ENCODE measurements at places on chromosomes 12 and 14.

DNA sequence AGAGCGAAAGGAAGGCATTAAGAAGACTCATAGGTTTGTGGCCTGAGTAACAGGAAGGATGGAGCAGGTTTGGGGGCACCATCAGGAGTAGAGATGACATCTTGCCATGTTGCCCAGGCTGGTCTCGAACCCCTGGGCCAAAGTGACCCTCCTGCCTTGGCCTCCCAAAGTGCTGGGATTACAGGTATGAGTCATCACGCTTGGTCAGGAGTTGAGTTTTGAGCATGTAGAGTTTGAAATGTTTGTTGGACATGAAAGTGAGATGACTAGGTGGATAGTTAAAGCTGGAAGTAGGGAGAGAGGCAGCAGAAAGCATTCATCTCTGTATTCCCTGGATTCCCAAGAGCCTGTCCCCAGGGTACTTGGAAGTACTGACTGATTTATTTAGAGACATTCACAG, 112.6 kb downstream of the ERC1 start:
- DNase-seq: no peak

GRCh38 chr12:80716696-80717469, at the start of gene MYF5:
MYF5 (plus strand) TSS chr12:80716912; CDS start chr12:80717064, 152 bp downstream.
- no peak for DNase-seq

DNA sequence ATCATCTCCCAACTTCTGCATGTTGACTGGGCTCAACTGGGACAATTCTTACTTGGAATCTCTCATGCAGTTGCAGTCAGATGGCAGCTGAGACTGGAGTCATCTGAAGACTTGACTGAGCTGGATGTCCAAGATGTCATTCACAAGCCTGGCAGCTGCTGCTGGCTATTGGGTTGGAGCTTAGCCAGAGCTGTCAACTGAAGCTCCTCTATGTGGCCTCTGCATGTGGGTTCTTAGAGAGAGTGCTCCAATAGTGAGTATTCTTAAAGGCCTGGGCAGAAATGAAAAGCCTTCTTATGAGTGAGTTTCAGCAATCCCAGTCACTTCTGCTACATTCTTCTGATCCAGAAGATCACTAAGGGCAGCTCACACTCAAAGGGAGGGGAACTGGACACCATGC, 440.9 kb downstream of the LRIG3 start:
- no peak for DNase-seq

DNA sequence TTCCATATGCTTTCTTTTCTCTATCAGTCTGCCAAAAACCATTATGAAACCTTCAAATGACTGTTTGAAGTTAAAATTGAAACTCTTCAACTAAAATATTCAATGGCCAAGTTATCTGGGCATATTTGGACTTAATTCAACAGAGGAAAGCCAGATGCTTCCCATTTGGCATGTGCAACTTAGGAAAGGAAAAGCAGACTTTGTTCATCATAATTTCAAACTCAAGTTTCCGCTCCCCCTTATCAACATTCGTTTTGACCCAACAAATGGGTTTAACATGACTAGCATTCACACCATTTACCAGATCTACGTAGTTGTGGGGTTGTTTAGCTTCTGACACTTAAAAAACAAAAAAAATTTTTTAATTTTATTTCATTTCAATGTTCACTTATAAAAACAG, 75.7 kb downstream of the PLEKHG7 start:
- DNase-seq: no peak

DNA sequence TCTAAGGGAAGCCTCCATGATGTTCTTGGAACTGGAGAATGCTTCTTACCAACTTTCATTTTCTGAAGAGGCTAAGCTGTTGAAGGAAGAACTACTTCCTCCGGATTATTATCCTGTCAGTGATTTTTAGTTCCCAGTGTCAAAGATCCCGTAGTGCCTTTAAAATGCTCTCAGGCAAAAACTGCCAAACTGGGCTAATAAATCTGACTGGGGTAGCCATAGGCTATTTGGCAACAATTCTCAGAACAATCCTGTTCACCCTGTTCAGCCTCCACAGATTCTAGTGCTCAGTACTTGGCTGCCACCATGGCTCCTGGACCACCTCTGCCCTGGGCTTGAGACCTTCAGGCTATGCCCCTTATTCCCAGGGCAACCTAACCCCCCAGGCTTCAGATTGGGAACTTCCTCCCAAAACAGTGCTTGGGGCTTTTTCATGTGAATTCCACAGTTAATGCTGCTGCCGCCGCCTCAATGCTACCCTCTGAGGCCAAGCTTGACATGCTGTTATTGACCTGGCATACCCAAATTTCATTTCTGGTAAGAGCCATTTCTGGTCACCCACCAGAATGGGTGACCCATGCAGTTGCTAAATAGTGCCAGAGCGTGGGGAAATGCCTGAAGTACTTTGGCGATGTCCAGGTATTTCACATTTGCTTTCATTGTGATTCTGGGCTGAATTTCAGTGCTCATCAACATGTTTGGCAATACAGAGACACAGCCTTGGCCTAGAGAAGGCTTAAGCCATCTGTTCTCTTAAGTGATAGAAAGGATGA, 110.0 kb upstream of the ARHGAP5 start:
- DNase-seq: no peak

DNA sequence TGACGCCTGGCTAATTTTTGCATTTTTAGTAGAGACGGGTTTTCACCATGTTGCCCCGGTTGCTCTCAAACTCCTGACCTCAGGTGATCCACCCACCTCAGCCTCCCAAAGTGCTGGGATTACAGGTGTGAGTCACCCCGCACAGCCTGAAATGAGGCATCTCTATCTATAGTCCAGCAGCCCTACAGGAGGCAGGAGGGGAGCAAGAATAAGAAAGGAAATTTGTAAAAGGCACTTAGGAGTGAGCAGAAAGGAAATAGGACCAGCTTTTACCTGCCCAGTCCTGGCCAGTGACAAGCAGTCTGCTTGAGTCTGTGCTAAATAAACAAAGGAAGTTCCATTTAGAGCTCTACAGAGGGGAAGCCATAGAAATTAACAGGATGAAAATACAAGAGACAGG, 15.0 kb upstream of the PSMA6 start:
- no peak for DNase-seq
